ENCODE measurements at places on chromosomes 3 and 15.
A peak's percentile ranks its signal among the peaks of the same experiment; 100 is the strongest.

- peak; percentile 75 for DNase-seq
These were observed 748.5 kb downstream of the ROBO1 start for GRCh38 chr3:79019137-79019923.

- no peak for DNase-seq
These were observed 282.7 kb upstream of the MANF start for GRCh38 chr3:51102396-51102795.

- DNase-seq, result peak; percentile 59
These were observed 91.2 kb downstream of the SENP2 start for GRCh38 chr3:185677146-185677829.

DNA sequence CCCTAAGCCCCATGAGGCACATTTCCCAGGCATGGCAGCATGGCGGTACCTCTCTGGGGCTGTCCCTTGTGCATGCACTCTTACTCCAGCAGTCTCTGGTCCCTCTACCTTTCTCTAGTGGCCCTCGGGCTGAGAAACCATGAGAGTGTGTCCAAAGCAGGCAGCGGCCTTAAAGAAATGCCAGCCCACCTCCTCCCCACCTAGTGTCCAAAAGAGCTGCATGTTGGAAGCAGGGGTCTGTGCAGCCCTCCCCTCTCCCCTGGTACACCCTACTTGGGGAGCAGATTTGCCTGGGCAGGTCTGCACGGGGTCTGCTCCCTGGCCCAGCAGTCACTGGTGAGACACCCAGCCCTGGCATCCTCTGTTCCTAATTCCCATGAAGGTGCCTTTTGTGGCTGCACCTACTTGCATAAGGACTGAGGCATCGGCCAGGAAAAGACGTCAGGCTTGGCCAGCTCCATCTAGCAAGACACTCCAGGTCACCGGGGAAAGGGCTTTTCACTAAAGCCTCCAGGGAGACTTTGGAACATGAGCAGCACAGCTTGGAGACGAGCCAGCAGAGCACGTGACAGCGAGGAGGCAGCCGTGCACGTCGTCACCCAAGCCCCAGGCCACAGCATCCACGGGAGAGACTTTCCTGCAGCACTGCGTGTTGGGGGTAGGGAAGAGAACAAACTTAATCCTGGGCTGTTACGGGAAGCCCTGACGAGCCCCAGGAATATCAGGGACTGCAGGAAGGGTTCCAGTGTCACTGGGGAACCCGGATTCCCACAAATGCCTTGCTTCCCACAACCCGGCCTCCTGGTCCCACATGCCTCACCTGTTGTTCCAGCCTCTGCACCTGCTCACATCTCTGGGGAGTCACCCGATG, 38.8 kb downstream of the TM2D3 start:
- DNase-seq, result no peak

- DNase-seq, result no peak
These were observed 33.8 kb upstream of the TFRC start for GRCh38 chr3:196115678-196116083.

DNA sequence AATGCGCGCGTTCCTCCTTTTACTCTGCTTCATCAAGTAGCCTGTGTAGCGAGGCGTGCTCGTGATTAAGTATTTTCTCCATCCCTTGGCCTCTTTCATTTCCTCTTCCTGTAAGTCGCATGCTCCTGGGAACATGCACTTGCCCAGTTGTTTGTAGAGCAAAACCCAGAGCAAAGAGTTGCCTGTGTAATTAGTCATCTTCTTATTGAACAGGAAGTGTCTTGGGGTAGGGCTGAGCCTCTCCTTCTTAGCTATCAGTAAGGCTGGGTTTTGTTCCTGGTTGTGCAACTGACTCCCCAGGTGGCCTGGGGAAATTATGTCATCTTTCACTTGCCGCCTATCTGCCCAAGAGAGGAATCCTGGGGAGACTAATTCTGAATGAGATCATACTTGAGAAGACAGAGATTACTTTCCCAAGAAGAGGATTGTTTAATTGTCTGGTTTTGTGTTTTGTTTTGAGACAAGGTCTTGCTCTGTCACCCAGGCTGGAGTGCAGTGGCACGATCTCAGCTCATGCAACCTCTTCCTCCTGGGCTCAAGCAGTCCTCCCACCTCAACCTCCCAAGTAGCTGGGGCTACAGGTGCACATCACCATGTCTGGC, 14.9 kb downstream of the LIPH start:
- peak; percentile 37 for DNase-seq

DNA sequence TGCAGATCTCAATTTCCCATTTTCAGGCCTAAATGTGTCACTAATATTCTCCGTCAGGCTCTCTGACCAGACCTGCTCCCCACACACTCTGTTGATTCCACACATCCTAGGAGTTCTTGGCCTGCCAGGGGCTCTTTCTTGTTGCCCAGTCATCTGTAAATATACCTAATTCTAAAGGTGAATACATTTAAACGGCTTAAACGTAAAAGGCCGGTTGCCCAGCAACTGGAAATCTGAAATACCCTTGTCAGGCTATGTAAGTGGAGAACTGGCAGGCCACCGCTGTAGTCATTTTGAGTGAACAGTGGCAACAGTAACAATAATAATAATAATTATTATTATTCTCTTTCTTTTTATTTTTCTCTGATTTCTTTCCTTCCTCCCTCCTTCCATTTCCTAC, 302.7 kb downstream of the AGBL1 start:
- DNase-seq, result no peak

- no peak for DNase-seq
These were observed 45.6 kb downstream of the FNDC3B start for GRCh38 chr3:172084871-172085556.

GRCh38 chr15:61227269-61227949, 1.7 kb downstream of the RORA start:
- DNase-seq, result peak; percentile 17

GRCh38 chr3:38649500-38650247, at the start of gene SCN5A:
Gene SCN5A, minus strand, starts transcription at chr3:38649687. Its CDS starts 16,380 bp downstream, at chr3:38633307.
- DNase-seq, result peak; percentile 4

DNA sequence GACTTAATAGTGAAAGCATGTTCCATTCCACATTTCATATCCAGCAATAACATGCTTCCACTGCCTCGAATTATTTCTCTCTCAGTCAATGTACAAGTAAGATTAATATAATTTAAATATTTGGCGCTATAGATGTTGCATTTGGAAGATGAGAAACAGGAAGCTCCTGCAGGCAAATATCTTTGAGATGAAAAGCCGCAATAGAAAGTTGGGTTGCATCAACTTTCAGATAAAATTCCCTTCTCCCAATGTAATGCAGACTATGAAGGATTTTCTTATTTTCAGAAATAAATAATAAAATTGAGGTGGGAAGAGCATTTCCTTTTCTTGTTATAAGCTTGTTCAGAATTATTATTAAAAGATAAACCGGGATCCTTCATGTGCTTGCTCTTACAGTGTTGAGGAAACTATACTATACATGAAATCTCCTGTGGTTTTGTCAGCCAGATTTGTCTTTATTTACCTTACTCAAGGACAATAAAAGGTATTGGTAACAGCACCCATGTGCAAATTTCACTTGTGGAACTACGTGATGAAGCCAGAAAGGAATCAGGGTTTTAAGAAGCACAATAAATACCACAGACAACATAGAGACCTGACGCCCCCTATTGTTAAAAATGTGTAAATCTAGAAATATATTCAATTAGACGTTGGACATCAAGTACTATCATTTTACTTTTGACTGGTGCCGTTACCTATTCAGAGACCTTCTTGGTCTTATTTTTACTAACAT, 307.0 kb downstream of the ARPP21 start:
- DNase-seq, result peak; percentile 20

DNA sequence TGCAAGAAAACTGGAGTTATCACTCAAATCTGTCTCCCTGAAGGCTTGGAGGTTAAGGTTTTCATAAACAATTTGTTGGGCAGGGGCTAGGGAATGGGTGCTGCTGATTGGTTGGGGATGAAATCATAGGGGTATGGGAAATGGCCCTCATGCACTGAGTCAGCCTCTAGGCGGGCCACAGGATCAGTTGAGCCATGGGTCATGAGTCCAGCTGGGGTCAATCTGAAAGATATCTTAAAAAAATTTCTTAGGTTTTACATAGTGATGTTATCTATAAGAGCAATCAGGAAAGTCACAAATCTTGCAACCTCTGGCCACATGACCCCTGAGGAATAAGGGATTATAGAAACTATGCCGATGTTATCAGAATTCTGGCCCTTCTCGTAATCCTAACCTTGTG, 491.7 kb downstream of the ZIC1 start:
- no peak for DNase-seq

DNA sequence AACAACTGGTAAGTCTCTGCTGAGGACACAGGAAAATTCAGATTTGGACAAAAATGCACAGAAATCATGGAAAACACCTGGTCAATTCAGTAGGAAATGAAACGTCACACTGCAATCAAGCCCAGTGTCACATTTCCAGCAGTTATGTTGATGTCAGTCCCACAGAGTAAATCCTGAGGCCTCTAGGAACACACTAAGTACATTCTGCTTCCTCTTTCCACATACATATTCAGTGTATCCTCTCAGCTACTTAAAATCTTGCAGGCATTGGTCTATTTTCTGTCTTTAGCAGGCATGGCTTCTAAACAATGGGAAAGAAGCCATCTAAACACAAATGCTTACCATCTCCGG, 207.8 kb downstream of the PLCL2 start:
- DNase-seq, result no peak

DNA sequence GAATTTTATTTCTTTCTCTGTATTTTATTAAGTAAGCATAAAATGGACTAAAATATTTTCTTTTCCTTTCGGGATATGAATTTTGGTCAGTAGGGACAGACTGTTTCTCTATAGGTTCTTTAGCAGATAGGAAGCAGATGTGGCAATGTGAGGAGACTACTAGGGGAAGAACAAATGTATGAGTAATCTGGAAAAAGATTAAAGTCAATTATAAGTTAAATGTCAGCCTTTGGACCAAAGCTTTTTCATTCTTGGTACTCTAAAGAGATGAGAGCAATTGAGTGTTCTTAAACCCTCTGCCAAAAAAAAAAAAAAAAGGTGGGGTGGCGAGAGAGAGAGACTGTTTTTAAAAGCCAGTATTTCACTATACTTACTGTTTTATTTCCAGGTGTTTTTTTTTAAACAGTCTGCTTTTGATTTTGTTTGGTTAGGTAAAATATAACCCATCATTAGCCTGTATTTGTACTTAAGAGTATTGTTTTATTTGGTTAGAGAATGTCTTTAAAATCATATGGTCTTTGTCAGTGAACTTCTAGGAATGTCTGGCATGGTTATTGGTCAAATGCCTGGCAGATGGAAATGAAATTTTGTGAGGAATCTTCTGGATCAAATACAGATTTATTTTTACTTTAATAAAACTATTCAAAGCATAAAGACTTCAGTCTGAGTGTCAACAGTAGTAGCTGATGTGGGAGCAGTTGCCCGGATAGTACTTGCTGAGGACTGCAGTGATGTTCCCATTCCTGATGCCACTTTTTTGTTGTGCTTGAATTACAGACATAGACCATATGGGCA, 63.8 kb downstream of the LRRC49 start:
- no peak for DNase-seq

DNA sequence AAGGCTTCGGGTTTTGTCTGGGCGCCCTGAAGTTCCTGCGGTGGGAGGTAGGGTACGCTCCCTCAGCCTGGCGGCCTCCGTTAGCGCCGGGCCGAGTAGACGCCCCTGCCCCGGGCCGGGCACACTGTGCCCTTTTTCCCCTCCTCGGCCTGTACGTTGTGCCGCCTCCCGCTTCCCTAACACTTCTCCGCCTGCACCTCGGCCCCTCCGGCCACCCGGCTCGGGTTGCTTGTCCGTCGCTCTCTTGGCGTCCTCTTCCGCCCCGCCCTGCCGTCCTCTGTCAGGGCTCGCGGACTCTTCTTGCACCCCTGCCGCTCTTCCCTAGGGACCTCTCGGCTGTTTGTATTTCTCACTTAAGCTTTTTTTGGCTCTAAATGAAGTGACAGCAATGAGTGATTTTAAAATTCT, 384 bp downstream of the KNL1 start:
- peak; percentile 41 for DNase-seq

DNA sequence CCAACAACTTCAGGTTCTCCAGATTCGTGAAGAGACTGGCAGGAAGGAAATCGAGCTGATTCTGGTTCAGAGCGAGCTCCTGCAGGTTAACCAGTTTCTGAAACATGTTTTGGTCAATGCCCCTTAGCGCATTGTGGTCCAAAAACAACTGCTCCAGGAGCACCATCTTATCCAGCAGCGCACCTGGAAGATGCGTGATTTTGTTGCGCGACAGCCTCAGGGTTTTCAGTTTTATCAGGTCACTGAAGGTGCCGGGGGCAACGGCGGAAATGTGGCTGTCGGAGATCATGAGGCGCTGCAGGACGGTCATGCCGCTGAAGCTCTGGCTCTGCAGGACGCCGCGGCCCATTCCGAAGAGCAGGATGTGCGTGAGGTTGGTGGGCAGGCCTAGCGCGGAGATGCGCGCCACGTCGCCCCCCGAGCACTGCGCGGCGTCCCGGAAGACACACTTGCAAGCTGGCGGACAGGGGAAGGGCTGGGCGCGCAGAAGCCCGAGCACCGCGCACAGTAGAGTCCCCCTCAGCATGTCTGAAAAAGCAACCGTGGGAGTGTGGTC, 1.2 kb downstream of the GP5 start:
- no peak for DNase-seq

DNA sequence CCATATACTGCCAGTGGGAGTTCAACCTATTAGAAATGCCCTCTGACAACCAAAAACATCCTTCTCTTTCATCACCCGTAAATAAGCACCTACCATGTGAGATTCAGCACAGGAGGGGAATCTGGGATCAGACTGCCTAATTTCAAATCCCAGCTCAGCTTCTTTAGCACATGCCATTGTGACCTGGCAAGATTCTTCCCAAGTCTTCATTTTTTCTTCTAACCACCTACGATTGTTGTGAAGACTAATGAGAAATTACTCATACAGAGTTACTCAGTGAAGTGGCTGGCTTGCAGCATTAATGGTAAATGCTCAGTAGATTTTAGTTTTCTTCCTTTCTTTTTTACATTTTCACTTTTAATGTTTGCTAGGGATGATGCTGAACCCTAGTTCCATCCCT, 176.7 kb downstream of the PDZRN3 start:
- DNase-seq, result no peak

DNA sequence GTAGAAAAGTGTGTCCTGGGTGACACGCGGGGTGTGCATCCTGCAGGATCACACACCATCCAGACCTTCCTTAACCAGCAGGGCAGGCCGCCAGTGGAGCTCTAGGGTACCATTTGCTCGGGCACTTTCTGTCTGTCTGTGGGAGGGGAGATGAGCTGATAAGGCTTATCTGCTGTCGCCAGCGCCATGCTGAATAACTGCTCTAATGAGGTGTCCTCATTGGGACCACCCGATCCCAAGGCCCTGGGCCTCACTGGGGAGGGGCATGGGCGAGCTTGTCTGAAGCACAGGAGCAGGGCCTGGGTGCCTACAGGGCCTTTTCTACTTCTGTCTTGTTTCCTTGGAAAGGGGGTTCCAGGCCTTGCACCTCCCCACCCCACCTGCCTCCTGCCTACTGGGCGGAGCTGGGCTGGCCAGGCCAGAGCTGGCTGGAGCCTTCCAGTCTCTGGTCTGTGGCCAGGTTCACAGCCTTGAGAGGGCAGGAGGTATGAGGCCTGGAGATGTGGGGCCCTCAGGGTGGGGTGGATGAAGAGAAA, 2.5 kb upstream of the GATA2 start:
- DNase-seq, result no peak

Data from NCI-H510A treated with DMSO at 0.1 percent for 48 hours (cell line).